Karpas-422 (cell line): ENCODE measurements at places on chromosomes 3 and 15. TPM values are rescaled to one million over a fixed set of nuclear protein-coding genes. Genes with fewer than 3 reads are reported as not detected.

- DNase-seq, result no peak
These were observed 53.9 kb upstream of the HERC1 start for GRCh38 chr15:63887630-63888029.

- no peak for DNase-seq
These were observed 36.7 kb upstream of the IL20RB start for GRCh38 chr3:136920904-136921611.

DNA sequence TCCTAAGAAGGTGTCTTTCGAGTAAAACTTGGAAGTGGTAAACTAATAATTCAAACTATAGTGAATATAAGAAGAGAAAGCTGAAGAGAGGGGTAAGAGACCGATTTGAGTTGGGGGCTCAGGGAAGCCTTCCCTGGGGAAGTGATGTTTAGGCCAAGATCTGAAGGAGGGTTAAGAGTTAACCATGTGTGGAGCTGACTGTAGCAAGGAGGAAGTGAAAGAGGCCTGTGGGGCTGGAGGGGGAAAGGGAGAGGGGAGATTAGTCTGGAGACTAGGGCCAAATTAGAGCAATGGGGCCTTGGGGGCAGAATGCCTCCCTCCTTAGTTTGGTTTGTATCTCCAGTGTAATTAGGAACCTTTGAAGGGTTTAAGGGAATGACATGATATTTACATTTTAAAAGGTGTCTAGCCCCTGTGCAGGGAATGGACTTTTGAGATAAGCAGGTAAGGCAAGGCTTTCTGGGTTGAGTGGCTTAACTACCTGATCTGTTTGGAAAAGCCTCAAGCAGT, 2.2 kb downstream of the ZNF592 start:
- DNase-seq, result peak; percentile 82

DNA sequence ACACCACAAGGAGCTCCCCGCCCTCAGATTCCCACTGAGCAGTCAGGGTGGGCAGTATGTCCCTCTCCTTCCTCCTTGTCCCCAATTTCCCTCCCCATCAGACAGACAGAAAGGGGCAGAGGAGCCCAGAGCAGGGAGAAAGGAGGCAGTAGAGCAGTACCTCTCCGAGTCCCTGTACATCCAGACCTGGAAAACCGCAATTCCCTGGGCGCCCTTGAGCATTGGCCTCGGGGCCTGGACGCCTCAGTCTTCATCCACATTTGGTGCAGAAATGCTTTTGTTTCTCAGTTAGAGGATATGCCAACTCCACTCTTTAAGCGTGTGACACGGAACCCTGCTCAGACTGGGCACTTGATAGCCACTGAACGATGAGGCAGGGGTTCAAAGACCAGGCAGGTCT, 5.9 kb downstream of the ISG20 start:
- no peak for DNase-seq

- DNase-seq, result no peak
These were observed 32.3 kb upstream of the APH1B start for GRCh38 chr15:63244976-63245645.

- DNase-seq, result peak; percentile 77
These were observed 4.8 kb downstream of the HES1 start for GRCh38 chr3:194140520-194141414.

GRCh38 chr15:56927816-56928215, 9.4 kb downstream of the TCF12 start:
- DNase-seq, result no peak

- no peak for DNase-seq
These were observed 301.8 kb upstream of the PROK2 start for GRCh38 chr3:72086743-72087087.

DNA sequence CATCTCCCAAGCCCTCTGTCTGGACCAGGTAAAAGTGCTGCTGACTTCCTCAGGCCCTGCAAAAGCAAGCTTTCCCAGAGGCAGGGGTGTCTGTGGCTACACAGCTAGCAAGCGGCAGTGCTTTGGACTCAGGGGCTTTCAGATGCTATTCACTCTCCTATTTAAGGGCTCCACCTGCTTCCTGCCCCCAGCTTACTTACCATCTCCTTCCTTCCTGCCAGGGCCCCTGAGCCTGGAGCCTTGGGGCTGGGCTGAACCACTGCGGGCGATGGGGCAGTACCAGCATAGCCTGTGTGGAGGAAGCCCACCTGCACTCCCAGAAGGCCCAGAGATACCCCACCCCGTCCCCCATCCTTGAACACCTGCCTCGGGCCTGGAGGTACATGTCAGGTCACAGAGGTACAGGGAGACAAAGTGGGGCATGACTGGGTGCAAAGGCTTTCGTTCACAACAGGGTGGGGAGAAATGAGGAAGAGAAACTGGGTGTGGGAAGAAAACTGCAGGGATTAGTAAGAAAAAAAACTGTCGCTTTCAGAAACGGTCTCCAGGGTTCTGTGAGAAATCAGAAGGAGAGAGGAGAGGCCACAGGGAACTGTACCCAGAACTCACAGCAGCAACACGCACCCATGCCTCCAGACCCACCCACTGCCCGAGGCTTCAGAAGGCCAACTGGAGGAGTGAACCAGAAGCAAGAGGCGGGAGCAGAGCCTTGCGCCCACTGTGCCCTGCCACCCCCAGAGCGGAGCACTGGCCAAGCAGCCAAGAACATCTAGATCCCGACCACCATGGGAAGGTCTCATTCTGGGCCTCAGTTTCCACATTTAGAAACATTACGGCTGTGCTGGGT, 49.5 kb downstream of the CCDC12 start:
- peak; percentile 96 for DNase-seq

GRCh38 chr3:157201648-157202278, 41.8 kb upstream of the CCNL1 start:
- DNase-seq, result peak; percentile 76

DNA sequence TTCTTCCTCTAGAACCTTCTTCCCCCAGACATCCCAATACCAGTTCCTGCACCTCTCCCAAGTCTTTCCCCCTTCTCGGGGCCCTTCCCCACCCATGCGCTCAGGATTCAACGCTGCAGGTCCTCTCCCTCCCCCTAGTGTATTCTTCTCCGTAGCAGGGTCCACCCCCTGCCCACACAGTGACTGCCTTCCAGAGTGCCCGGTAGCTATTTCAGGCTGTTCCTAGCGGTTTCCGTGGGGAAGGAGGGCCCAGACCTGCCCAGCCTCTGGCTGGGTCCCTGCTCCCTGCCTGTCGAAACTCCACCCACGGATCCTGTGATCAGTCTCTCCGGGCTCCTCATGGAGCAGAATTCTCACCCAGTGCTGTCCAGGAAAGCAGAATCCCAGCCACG, 45.2 kb upstream of the SEC61A1 start:
- no peak for DNase-seq

- DNase-seq, result no peak
These were observed 150.8 kb upstream of the DPH6 start for GRCh38 chr15:35696767-35697231.

- DNase-seq, result no peak
These were observed 397.5 kb downstream of the ZIC4 start for GRCh38 chr3:147008886-147009285.

GRCh38 chr15:91142106-91142744, 42.2 kb downstream of the SV2B start:
- peak; percentile 72 for DNase-seq

DNA sequence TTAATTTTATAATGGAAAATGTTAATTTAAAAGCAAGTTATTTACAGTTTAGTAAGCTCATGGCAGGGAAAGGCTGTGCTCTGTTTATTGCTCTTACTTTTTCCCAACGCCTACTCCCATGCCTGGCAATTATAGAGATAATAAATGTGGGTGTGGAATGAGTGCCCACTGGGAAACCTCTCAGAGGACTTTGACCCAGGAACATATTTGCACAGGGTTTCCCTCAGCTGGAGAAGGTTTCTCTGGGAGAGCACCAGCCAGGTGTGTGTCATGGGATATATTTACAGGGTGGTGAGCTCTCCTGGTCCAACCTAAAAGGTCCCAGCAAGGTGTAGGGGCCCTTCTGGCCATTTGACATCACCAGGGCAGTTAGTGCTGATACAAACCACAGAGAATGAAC, 27.9 kb downstream of the ZNF710 start:
- no peak for DNase-seq

DNA sequence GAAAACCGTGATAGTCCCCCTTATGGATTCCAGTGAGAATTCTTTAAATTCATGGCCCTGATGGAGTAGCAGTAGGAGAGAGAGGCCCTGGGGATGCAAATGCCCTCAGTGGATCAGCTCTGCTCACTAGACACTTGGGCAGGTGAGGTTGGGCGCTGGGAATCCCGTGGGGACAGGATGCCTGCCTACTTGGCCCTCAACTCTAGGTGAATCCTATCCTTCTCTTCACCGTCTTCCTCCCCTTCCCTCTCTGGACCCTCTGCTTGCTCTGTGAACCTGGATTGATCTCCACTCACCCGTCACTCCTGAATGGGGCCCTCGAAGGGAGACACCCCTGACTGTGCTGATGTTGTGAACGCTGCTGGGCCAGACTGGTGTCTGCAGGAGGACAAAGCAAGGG, 77.4 kb downstream of the SEC22A start:
- DNase-seq, result no peak

GRCh38 chr3:64199932-64200331, 25.3 kb downstream of the PRICKLE2 start:
- DNase-seq, result no peak

- DNase-seq, result no peak
These were observed 405.9 kb downstream of the LPP start for GRCh38 chr3:188559856-188560255.

Gene IL17RC
- 0.54 and 2.5 TPM in 2 replicates for total RNA-seq

Gene NPTN
- 40.4 and 53.6 TPM in 2 replicates for total RNA-seq

Gene ABTB1
- total RNA-seq, result 20.1 and 25.5 TPM in 2 replicates

Gene AMT
- 2.4 and 5.9 TPM in 2 replicates for total RNA-seq

Gene CHRNA3
- total RNA-seq, result not detected in 2 replicates

Gene MESP2
- not detected in 2 replicates for total RNA-seq

Gene MITF
- not detected in 2 replicates for total RNA-seq

Gene ZNF662
- total RNA-seq, result not detected in 2 replicates

Gene CFAP161
- 0.11 TPM in 1 of 2 replicates, not detected in the other for total RNA-seq

Gene ACY1
- total RNA-seq, result 71.0 and 97.0 TPM in 2 replicates
